ENCODE measurements at places on chromosomes 6 and 20.

DNA sequence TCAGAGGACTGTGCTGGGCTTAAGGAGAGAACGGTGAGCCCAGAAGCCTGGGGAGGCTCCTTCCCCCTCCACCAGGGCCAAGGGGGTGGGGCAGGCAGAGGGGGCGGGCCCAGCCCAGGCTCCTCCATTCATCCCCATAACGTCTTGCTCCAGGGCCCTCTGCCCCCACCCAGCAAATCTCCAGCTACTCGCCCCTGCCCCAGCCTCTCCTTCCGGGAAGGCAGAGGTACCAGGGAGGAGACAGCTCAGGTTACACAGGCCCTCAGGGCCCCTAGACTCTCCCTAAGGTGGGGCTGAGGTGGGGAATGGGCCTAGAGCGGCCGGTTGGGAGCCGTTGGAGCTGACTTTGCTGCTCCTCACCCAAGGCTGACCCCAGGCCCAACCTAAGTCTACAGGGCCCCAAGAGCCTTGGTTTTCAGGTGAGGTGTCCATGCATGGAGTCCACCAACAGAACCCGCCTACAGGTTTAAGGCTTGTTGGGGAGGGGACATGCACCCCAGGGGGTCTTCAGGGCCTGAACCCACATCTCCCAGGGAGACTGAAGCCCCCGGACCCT is 1.2 kb downstream of the LAMA5 start:
- no peak for DNase-seq

DNA sequence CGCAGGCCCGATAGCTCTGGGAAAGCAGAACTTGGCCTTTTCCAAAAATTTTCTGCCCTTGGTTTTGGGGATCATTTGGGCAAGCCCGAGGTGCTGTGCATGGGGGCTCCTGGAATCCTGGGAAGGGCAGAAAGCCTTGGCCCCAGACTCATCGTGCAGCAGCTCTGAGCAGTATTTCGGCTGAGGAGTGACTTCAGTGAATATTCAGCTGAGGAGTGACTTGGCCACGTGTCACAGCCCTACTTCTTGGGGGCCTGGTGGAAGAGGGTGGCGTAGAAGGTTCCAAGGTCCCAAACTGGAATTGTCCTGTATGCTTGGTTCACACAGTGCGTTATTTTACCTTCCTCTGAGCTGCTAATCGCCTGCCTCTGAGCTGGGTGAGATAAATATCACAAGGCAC is 1.1 kb upstream of the BMP2 start:
- no peak for DNase-seq

GRCh38 chr20:20836836-20837235 is 124.4 kb upstream of the RALGAPA2 start:
- DNase-seq = no peak

DNA sequence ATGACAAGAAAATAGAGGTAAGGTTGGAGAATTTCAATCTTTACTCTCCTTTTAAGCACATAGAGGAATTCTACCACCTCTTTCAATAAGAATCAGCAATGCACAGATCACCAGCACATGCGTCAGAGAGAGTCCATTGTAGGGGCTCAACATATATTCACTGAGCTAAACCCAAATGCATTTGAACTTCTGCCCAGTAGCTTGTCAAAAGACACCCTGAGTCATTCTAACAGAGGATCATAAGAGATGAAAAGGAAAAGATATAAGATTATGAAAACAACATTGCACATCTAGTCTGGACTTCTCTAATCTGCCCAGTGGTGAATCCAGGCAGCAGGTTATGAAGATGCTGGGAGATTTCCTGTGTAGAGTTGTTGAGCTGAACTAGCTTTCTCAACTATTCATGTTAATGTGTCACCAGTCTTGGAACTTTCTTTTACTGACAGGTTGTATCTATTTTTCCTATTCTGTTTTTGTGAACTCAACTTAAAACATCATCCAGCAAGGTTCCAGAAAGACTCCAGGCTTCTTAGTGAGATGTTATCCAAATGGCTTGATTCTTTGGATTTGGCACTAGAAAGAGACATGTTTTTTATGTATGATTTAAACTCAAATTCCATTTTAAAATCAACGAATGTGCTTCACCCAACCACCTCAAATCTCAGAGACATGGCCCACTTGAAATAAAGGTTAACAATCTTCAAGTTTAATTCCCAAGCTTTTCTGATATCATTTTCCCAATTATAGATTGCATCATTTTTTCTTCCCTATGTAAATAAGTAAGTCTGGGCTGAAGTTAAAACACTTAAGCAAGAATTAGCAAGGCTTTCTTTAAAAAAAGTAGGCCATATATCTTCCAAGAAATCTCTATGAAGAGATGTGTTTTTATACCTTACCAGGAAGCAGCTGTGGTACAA is 89.3 kb downstream of the TSHZ2 start:
- no peak for DNase-seq

DNA sequence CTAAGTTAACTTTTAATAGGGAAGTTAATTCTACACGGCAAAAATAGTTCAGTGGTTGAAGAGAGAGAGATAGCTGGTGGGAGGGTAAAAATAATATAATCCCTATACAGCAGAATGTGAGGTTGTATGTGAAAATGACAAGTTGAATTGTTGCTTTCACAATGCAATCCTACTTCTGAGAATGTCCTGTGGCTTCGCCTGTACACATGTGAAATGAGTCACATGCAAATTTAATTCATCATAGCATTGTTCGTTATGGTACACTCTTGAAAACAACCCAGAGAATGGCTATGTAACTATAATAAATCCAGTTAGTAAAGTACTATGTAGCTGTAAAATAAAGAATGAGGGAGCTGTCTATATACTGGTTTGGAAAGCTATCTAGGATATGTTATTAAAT is 46.0 kb upstream of the HINT3 start:
- no peak for DNase-seq

DNA sequence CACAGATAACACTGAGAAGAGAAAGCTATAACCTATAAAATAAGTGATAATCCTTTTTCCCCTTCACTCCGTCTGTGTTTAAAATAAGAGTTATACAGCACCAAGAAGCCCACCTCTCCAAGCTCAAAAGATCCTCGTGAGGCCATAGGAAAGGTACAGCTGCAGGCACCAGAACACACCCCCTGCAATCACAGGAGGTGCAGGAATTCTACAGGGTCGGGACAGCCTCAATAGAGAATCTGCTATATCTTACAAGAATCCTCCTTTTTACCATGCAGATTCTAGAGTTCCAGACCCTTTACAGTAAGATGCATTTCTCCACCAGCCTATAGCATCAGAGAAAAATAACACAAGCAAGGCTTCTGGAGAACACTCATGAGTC is 5.0 kb upstream of the ADGRF1 start:
- DNase-seq = no peak

GRCh38 chr20:57609086-57609841 is 11.0 kb downstream of the ZBP1 start:
- DNase-seq = no peak

- no peak for DNase-seq
Observed at GRCh38 chr6:158642097-158642601, 2.4 kb downstream of the DYNLT1 start.

GRCh38 chr20:11522366-11522741 is 395.3 kb upstream of the BTBD3 start:
- DNase-seq = no peak

DNA sequence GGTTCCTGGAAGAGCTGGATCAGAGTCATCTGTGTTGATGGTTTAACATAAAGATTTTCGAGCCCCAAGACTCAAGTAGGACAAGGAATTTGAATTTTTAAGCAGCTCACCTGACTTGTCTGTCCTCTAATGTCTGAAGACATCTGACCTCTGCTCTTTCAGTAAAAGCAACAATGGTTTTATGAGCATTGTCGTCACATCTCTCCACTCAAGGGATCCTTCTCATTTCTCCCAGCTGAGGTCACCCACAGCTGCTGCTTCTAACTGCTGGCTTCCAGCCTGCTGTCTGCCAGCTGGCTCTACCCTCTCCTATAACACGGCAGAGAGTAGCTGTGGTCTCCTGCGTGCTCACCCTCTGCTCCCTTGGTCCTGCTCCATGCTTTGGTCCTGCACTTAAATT is 24.7 kb upstream of the HDAC2 start:
- no peak for DNase-seq

DNA sequence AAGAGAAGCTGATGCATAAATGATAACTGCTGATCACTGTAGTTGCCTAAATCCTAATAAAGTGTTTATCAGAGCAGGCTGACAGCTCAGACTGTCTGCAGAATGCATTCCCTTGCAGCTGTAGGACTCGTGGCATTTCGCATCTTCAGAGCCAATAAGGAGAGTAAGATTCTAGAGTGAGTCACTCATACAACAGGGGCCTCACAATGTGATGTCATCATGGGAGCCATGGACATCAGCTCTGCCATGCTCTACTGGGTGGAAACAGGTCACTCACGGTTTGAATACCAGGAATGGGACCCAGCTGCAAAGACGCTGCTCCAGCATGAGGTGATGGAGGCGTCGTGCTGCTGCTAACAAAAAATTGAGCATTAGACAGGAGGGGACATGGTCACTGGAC is 7.4 kb downstream of the FAM209B start:
- DNase-seq = no peak

GRCh38 chr6:42938987-42939809 is 9.9 kb downstream of the CNPY3 start:
- DNase-seq = no peak

- DNase-seq = no peak
Observed at GRCh38 chr6:167020206-167020605, 21.0 kb downstream of the CEP43 start.

- DNase-seq = peak; percentile 19
Observed at GRCh38 chr6:137641474-137642077, 147.4 kb upstream of the OLIG3 start.

GRCh38 chr20:51800060-51800871 is 2.1 kb downstream of the SALL4 start:
- peak; percentile 25 for DNase-seq

- no peak for DNase-seq
Observed at GRCh38 chr20:39903806-39904465, 785.1 kb downstream of the MAFB start.

- DNase-seq = no peak
Observed at GRCh38 chr20:17845701-17846475, 122.7 kb downstream of the SNX5 start.

GRCh38 chr6:53309901-53310300 is 38.8 kb downstream of the ELOVL5 start:
- DNase-seq = no peak

DNA sequence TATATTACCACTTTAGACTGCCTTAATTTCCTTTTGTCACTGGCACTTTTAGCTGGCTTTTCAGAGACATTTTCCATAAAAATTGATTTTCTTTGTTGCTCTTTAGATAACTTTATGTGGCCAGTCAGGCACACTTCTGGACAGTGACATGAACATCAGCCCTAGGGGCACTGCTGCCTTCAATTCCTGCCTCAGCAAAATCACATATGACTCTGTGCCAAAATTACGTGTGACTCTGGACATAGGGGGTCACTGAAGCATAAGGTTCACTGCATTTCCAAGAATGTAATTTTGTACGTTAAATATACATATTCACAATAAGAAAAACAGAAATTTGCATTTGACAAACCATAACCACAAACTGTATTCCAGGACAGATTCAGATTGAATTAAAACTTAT is 66.5 kb downstream of the ESF1 start:
- DNase-seq = no peak

- DNase-seq = no peak
Observed at GRCh38 chr6:163947276-163947675, 532.8 kb downstream of the QKI start.

DNA sequence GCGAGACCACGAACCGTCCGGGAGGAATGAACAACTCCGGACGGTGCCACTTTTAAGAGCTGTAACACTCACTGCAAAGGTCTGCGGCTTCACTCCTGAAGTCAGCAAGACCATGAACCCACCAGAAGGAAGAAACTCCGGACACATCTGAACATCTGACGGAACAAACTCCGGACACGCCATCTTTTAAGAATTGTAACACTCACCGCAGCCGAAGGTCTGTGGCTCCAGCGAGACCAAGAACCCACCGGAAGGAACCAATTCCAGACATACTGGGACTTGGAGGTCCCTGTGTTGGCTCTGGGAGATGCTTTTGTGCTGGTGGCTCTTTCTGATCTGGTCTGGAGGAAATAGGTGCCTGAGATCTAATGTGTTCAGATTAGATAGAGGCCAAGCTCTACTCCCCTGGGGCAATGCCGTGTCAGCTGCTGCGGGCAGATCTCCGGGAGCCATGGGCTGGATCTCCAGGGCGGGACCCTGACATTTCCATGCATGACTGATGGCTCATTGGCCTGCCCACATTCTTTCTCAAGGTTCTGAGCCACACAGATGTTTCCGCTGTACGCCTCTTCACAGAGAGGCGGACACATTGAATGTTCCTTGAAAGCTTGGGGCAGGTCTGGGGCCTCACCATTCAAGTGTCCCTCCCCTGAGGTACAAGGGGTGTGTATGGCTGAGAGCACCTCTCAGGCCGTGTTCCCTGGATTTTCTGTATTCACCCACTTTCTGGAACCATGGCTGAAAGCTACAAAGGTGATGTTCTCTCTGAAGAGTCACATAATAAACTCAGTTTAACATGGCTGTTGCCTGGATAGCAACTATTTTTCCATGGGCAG is 29.3 kb downstream of the GMPR start:
- DNase-seq = no peak

DNA sequence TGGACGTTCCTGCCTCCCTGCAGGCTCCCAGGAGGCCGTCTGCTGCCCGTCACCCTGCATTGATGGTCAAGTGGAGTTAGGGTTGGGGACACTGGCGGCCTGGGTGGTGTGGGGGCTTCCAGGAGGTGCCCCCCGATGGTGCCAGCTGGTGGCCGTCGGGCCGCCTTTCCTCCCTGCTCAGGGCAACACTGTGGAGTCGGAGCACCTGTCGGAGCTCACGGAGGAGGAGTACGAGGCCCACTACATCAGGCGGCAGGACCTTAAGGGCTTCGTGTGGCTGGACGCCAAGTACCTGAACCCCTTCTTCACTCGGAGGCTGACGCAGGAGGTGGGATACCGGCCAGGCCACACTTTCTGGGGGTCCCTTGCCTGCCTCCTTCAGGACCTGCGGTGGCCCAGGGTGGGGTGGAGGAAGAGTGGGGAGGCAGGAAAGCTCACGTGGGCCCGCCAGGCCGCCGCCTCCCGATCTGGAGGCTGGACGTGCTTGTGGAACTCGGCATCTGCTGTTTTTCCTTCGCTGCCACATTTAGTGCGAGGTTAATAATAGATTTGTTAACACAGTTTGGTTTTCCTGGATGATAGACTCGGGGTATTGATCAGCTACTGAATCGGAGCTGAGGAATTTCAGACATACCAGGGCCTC is 28.6 kb downstream of the SPATA2 start:
- no peak for DNase-seq

- no peak for DNase-seq
Observed at GRCh38 chr20:8395956-8396355, 263.9 kb downstream of the PLCB1 start.
